ENCODE measurements at places on chromosomes 6 and 20.

DNA sequence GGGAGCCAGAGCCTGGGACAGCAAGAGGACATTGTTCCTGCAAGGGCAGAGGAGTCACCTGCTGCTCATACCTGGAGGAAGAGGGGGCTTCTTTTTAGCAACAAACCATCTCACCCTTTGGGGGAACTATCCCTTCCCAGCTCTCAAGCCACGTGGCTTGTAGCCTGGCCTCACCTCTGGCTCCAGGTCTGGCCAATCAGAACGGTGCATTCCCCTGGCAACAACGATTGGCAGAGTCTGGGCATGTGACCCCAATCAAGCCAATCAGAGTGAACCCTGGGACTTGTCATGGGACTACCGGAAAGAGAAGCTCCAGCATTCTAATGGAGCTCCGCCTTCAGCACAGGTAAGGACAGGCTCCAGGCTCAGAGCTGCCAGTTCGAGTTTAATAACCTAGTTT is 33.6 kb downstream of the KCNB1 start:
- DNase-seq: no peak

DNA sequence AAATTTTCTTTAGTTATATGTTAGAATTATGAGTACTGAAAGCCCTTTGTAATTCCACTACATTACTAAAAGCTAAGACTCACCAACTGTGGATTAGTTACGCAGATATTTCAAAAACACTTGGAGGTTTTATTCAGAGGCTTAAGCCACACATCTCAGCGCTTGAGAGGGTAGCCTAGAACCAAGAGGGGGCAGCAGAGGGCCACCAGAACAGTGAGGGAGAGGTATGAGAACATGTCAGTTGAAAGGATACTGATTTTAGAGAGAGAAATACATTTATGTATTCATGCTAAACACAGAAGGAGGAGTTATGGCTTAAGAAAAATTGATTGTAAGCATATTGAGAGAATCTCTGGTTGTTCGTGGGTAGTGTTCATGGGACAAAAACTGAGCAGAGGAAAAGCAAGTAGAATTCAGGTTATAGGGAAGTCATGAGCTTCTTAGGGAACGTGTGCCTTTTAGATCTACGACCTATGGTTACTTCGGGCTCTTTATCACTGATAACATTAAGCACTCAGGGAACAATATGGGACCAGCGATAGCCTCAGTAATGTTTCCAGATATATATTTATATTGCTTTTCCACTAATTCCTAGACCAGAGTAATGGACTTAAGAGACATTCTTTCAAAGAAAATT is 20.4 kb upstream of the SERINC1 start:
- peak; percentile 77 for DNase-seq

DNA sequence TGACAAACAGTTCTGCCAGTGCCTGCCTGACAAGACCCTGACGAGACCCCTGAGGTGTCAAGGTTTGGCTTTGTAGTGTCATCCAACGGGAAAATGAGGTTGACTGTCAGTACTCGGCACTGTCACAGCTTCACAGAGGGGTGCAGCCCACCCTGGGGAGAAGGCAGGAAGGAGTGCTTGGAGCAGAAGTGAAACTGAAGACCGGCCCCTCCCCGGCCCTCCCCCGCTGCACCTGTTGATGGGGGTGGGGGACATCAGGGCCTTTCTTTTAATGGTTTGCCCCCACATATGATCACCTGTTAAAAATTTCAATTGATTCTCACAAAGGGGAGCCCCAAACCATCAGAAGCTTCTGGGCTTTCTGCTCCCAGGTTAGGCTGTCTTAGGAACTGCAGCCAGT is 6.8 kb downstream of the PMEPA1 start:
- no peak for DNase-seq

- no peak for DNase-seq
Measured at GRCh38 chr6:3773678-3774298, 22.3 kb upstream of the PXDC1 start.

GRCh38 chr20:13659288-13659687 is 20.6 kb upstream of the TASP1 start:
- no peak for DNase-seq

DNA sequence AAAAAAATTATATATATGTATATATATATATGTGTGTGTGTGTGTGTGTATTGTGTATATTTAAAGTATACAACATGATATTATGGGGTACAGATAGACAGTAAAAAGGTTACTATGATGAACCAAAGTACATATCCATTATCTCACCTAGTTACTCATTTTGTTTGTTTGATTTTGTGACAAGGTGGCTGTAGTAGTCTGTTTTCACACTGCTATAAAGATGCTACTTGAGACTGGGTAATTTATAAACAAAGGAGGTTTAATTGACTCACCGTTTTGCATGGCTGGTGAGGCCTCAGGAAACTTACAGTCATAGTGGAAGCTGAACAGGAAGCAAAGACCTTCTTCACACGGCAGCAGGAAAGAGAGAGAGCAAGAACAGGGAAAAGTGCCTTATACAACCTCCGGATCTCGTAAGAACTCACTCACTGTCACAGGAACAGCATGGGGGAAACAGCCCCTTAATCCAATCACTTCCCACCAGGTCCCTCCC is 30.2 kb upstream of the DACT2 start:
- no peak for DNase-seq

- no peak for DNase-seq
Measured at GRCh38 chr6:16163066-16163465, 34.2 kb downstream of the MYLIP start.

GRCh38 chr20:63769891-63770474 is 30.4 kb downstream of the SLC2A4RG start:
- DNase-seq: no peak

GRCh38 chr20:9059931-9060330 is 9.0 kb upstream of the PLCB4 start:
- no peak for DNase-seq

GRCh38 chr6:31631209-31631608 is 10.7 kb downstream of the PRRC2A start:
- no peak for DNase-seq

DNA sequence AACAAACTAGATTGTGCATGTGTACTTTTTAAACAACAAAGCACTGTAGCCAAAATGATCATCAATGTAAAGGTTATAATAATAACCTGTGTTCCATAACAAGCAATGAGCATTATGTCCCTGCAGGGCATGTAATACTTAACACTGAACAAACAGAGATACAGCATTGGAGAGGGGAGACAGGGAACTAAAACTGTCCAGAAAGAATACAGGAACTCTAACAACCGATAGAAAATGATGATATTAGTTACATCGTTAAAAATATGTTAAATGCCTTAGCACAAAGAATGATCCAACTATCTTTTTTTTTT is 80.5 kb downstream of the COL9A1 start:
- no peak for DNase-seq
